ENCODE measurements at places on chromosomes 16 and 17. TPM values are rescaled to one million over a fixed set of nuclear protein-coding genes. Genes with fewer than 3 reads are reported as not detected.

UBALD1 gene
- total RNA-seq, result 25.4 TPM

TRIM47 gene
- total RNA-seq, result 16.4 TPM

DNA sequence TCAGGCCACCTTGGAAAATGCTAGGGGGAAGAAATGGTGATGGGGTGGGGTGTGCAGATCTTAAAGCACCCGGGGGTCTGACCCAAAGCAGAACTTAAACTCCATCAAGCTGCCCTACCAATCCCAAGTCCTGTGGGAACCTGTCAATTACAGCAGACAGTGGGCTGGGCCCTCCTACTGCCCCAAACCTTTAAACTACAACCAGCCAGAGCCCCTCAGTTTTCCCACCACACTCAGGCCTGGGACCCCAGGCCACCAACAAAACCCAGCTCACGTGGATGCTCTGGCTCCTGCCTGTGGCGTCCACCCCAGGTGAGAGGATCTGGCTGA, 2.7 kb downstream of the MYO18A start:
- peak overlapping the region; percentile 88 for H3K27ac ChIP-seq
- peak overlapping the region; percentile 85 for H3K4me3 ChIP-seq
- no peaks in the 10 kb centered on the region for H3K27me3 ChIP-seq
- no peaks in the 10 kb centered on the region for H3K36me3 ChIP-seq
- no peak for DNase-seq
- H3K4me1 ChIP-seq, result peaks cover 31% of the 10 kb centered on the region

LPCAT2 gene
- 0.08 TPM for total RNA-seq

ZNF423 gene
- not detected for total RNA-seq

GRCh38 chr17:74222399-74222798, 9.0 kb downstream of the TTYH2 start:
- no peaks in the 10 kb centered on the region for H3K27me3 ChIP-seq
- no peak overlapping the region for H3K4me3 ChIP-seq
- peaks cover 7% of the 10 kb centered on the region for H3K36me3 ChIP-seq
- no peak for DNase-seq
- no peaks in the 10 kb centered on the region for H3K4me1 ChIP-seq

DNA sequence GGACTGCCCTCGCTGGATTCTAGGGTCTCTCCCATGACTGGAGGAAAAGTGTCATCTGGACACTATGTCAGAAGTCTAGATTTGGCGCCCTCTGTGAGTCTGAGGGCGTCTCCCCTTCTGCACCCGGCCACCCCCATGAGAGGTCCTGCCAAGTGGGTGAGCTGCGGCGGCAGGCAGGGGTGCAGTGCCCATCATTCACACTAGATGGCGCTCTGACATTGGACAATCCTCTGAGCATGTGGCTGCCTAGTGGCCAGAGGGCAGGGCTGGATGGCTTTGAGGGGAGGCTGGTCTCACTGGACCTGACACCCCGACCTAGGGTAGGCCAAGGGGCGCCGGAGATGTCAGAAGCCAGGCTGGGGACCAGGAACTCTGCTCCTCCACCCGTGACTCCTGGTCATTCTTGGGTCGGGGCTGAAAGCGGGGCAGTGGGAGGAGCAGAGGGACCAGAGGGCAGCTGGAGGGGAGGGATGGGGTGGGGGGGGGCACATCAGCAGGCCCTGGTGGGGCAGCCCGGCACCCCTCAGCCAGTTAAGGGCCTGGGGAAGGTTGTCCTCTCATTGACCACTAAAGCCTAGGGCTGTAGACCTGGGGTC, 28.0 kb downstream of the MRM1 start:
- H3K27ac ChIP-seq, result no peak overlapping the region
- peak; percentile 76 for DNase-seq
- peaks cover 4% of the 10 kb centered on the region for H3K27me3 ChIP-seq
- H3K36me3 ChIP-seq, result no peaks in the 10 kb centered on the region
- H3K4me1 ChIP-seq, result no peaks in the 10 kb centered on the region

CCDC200 gene
- total RNA-seq, result not detected

GRCh38 chr16:49049191-49049590, 232.4 kb downstream of the CBLN1 start:
- no peaks in the 10 kb centered on the region for H3K4me1 ChIP-seq
- H3K27ac ChIP-seq, result no peak overlapping the region
- no peaks in the 10 kb centered on the region for H3K36me3 ChIP-seq
- H3K4me3 ChIP-seq, result no peak overlapping the region
- H3K27me3 ChIP-seq, result no peaks in the 10 kb centered on the region

DNA sequence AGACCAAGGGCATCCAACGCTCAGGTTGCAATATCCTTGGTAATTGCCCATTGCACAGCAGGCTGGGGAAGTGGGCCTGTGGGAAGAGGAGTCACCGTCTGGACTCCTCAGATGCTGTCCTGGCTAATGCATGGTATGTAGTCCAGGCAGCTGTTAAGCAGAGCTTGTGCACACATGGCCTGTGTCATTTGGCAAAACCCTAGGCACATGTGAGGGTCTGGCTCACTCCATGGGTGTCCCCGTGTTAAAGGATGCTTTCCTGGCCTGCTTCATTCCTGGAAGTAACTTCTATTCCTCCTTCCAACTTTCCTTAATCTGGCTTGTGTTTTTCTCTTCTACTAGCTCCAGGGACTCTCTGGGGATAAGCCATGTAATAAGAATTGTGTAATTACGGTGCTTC, 378.0 kb upstream of the CA10 start:
- H3K4me1 ChIP-seq, result no peaks in the 10 kb centered on the region
- no peaks in the 10 kb centered on the region for H3K36me3 ChIP-seq
- no peak overlapping the region for H3K4me3 ChIP-seq
- no peak for DNase-seq
- no peaks in the 10 kb centered on the region for H3K27me3 ChIP-seq

TNFRSF17 gene
- not detected for total RNA-seq

GCGR gene
- not detected for total RNA-seq

STAT5A gene
- total RNA-seq, result 116 TPM

KRT31 gene
- not detected for total RNA-seq

DNA sequence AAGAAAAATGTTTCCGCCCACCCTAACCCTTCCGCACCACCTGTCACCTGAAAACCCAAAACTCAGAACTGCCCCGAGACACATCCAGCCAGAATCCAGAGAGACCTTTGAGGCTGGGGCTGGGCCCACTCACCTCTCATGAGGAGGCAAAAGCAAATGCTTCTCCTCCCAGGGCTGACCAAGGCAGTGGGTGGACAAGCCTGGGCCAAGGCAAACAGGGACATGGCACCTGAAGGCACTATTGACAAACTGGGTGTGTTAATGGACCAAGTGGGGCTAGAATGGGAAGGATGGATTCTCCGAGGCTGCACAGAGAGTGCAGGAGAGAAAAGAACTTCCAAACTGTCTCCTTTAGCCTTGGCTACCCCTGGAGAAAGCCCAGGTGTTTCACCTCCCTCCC, 54.4 kb downstream of the SOX9 start:
- no peak for DNase-seq
- H3K27ac ChIP-seq, result no peak overlapping the region
- peaks cover 5% of the 10 kb centered on the region for H3K27me3 ChIP-seq
- H3K36me3 ChIP-seq, result no peaks in the 10 kb centered on the region
- no peak overlapping the region for H3K4me3 ChIP-seq

DNA sequence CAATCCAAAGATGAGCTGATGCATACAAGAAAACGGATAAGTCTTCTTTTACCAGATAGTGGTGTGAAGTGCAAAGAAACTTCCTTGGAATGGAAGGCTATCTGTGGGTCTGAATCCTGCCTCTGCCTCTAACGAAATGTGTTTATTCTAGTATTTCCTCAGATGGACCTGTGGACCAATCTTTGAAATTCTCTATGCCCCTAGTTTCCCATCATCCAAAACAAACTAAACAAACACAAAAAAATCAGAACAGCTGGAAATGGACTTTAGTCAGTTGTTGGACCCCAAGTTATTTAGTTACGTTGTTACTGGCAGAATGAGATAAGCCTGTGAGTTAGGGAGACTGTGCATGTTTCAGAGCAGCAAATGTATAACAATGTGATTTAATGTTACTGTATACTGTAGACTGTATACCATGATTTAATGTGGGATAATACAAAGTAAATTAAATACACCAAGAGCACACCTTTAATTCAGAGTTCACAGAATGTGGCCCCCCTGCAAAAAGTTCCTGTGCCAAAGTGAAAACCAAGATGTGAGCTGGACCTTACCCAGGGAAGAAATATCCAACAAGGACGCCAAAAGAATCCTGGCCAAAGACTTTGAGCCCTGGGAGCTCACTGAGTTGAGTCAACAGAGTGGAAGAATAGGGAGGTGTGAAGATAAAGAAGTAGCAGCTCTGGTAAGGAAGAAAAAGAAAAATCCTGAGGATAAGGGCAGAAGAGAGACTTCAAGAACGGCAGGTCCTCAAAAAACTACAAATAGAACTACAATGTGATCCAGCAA, 255.2 kb downstream of the CNTNAP4 start:
- DNase-seq, result no peak
- no peak overlapping the region for H3K27ac ChIP-seq
- no peaks in the 10 kb centered on the region for H3K4me1 ChIP-seq
- H3K4me3 ChIP-seq, result no peak overlapping the region
- H3K36me3 ChIP-seq, result no peaks in the 10 kb centered on the region

GRCh38 chr17:76962858-76963257, 94.7 kb downstream of the MGAT5B start:
- H3K4me3 ChIP-seq, result no peak overlapping the region
- DNase-seq, result no peak

AHSP gene
- total RNA-seq, result not detected

Measured in activated naive CD8-positive, alpha-beta T cell treated with anti-CD3 and anti-CD28 coated beads for 36 hours (primary cell).